ENCODE measurements at places on chromosomes 4 and X. TPM values are rescaled to one million over a fixed set of nuclear protein-coding genes. Genes with fewer than 3 reads are reported as not detected.

The MAGEA4 gene
- not detected for total RNA-seq

The PAGE2B gene
- not detected for total RNA-seq

The PRPS1 gene
- 97.3 TPM for total RNA-seq

The ZNF280C gene
- total RNA-seq: 3.1 TPM

The CACNA1F gene
- total RNA-seq: not detected

The GDPD2 gene
- not detected for total RNA-seq

The CLTRN gene
- 0.75 TPM for total RNA-seq

Data from A549 treated with RU486 at 1 μM for 4 hours (cell line).